HT1080 (cell line): ENCODE measurements at places on chromosomes 16 and 17. TPM values are rescaled to one million over a fixed set of nuclear protein-coding genes. Genes with fewer than 3 reads are reported as not detected.
A peak's percentile ranks its signal among the peaks of the same experiment; 100 is the strongest.

GINS2 gene
- 40.1 and 44.1 TPM in 2 replicates for total RNA-seq

KRTAP17-1 gene
- total RNA-seq = not detected in 2 replicates

CDK5R1 gene
- total RNA-seq = 2.8 and 3.5 TPM in 2 replicates

CBFA2T3 gene
- not detected in 2 replicates for total RNA-seq

SMIM36 gene
- total RNA-seq = not detected in 2 replicates

CPHXL2 gene
- not detected in 2 replicates for total RNA-seq

DNA sequence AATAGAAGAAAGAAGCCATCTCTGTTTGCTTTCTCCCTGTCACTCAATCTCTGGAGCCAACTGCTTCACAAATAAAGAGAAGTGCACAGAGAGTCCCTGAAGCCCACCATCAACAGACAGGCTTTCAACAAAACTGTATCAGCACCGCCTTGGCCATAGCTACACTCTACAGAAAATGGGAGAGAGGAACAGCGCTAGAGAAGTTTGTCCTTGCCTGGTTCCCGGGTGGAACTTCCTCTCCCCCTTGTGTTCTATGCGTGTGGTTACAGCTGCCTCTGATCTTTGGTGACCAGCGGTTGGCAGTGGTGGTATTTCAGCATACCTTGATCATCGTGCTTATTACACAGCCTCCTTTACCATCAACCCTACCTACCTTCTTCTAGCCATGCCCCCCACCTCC is 91.4 kb upstream of the CCL2 start:
- DNase-seq = no peak

- DNase-seq = peak; percentile 38
Measured at GRCh38 chr17:57085448-57086068, 512 bp downstream of the AKAP1 start.

DNA sequence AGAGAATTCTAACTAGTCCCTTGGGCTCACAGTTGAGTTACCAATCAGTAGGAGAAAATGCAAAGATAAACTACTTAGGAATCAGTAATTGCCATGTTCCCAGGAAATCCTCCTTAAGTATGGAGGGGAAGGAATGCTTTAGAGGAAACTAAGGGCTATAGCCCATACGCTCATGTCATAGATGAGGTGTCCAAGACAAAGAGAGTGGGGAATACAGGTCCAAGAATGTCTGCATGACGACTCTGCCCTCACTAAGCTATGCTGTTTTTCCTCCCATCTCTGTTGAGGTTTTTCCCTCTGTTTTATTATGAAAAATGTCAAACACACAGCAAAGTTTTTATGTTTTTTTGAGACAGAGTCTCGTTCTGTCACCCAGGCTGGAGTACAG is 16.0 kb downstream of the LDHD start:
- no peak for DNase-seq

DNA sequence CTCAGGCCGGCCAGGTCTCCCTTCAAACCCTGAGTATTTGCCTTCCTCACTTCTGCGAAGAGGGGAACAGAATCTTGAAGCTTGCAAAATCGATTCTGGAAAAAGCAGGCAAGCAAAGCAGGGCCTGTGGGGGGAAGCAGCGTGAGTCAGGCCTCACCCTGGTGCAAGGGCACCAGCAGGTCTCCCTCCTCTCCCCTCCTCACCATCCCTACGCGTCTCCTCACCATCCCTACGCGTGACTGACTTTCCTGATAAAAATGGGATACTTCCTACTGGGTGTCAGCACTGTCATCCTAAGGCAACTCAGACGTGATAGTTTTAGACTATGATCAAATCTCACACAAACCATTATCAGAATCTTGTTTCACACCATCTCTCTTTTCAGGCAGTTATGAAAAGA is 12.1 kb downstream of the CMTM3 start:
- no peak for DNase-seq

GRCh38 chr16:1283296-1283695 is 26.1 kb upstream of the UBE2I start:
- DNase-seq = no peak

- no peak for DNase-seq
Measured at GRCh38 chr17:4475001-4475400, 23.7 kb upstream of the SPNS2 start.

GRCh38 chr16:87131996-87132345 is 185.2 kb downstream of the C16orf95 start:
- no peak for DNase-seq

GRCh38 chr16:69318911-69319289 is 7.8 kb downstream of the VPS4A start:
- DNase-seq = no peak

DNA sequence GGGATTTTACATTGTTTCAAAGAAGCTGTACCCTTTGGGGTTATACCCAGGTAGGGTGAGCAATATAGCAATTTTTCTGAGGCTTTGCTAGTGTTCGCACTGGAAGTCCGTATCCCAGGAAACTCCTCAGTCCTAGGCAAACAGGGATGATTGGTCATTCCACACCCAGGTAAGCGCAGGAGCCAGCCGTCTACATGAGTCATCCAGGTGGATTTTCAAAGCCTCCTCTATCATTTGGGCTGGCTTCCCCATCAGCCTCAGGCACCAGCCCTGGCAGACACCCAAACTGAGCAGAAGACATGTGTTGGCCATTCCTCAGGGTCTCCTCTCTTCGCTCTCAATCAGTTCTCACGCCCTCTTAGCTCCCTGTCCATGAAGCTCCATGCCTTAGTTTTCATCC is 135.6 kb downstream of the AIPL1 start:
- DNase-seq = no peak

DNA sequence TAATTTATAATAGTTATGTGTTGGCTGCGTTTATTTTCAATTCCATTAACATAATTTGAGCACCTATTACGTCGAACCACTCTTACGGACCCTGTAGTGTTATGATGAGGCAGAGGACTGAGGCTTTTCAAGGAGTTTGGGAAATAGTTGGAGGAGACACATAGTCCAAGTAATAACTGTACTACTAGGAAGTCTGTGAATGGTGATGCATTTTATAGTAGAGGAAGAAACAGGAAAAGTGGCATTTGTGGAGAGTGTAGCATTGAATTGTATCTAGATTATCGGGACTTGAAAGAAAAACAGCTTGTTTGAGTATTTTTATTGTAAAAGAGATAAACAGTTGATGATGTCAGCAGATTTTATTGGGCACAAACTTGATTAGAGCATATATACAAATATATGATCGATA is 1.7 kb downstream of the NFATC3 start:
- peak; percentile 16 for DNase-seq

DNA sequence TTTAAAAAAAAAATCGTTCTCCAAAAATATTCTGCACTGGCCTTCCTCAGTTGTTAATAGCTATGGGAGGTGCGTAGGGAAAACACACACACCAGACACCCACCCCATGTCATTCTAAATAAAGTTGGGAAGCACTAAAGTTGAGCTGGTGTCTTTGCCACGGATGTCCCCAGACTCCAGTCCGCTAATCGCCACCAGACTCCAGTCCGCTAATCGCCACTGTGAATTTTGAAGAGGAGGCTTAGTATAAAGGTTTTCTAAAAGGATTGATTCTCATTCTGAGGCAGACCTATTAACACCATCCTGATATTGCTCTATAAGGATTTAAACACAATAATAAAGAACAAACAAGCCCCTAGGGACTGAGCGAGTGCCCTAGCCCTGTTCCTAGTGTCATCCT is 22.7 kb upstream of the CPSF4L start:
- DNase-seq = no peak

DNA sequence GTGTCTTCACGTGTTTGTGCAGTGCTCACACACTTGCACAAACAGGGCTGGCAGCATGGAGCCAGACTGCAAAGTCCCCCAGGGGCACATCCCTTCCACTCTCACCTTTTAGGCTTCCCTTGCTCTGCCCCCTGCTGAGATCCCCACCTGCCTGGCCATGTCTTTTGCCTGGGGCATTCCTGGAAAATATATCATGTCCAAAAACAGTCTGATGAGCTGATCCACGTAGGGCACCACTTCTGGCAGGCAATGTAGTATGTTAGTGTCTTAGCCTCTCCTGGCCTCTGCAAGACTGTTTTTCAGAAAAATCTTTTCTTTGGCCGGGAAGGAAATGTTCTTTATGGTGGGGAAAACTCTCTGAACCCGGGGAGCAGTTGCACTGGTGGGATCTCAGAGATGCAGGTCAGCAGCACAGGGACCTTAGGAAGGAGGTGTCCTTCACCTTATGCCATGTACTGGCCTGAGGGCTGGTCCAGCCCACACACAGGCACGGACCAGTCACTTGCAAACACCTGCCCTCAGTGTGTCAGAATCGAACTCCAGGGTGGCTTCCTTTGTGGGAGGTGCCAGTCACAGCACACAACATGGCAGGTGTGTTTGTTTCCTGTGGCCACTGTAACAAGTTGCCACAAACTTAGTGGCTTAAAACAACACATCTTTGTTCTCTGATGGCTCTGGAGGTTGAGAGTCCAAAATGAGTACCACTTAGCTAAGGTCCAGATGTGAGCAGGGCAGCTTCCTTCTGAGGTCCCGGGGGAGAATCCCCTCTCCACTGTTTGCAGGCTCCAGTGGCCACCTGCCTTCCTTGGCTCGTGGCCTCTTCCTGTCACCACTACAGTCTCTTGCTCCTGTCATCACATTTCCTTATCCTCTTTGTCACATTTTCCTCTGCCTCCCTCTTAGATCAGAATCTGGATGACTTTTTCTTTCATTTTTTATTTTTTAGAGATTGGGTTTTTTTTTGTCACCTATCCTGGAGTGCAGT is 46.6 kb downstream of the MPRIP start:
- DNase-seq = no peak

DNA sequence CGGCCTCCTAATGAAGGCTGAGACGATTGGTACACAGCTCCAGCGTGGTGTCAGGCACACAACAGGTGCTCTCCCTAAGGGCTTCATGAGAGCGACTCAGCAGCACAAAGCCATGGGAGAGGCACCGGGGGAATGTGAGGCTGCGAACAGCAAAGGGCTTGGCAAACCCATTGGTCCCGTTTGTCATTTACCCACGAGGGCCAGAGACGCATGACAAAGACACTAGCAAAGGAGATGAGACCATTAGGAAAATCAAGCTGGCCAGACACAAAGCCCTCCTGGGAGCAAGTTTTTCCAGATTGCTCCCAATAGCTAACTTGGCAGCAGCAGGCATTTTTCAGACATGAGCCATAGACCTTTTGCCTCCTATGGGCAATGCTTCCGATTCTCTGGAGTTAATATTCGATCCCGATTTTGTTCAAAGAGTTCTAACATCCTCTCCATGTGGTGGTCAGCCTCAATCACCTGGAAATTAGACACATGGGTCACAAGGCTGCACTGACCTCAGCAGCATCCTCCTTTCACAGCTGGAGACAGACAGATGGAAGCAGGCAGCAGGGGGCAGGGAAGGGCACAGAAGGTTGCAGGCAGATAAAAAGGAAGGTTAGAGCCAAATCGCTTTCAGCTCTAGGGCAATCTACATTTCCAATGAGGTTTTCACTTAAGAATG is 38.2 kb downstream of the TK2 start:
- peak; percentile 50 for DNase-seq

DNA sequence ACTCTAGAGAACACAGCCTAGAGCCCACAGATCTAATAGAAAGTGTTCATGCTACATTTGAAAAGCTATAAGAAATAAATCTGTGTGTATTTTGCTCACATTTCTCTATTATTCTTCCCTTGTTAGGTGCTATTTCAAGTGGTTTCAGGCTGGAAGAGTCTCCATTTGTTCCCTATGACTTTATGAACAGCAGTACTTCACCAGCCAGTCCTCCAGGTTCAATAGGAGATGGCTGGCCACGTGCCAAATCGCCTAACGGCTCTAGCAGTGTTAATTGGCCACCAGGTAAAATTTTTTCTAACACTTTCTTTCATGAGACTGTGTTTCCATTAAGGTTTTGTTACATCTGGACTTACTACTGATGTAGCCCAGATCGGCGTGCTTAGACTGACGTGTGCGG is 30.7 kb upstream of the SLC5A11 start:
- DNase-seq = no peak

DNA sequence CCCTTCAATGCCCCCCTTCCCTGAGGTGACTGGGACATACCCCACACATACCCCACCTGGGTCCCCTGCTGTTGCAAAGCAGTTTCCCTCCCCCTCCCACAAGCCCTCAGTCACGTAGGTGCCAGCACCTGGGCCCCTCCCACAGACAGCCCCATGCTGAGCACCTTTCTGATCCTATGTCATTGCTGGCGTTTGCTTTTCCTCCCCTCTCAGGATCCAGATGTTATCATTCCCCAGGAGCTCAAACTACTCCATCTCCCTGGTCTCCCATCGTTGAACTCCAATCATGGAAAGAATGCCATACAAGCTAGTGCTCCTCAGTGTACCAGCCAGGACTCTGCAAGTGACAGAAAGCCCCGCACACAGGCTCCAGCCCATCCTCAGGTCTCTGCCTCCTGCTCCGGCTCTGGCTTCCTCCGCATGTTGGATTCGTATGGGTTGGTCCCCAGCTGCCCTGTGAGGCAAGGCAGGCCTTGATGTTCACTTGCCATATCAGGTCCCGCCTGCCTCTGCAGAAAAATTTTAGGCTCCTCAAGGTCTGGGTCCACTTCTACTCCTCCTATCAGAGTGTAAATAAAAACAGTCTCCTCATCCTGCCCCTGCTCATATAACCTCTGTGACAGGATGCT is 31.4 kb upstream of the MED9 start:
- no peak for DNase-seq

DNA sequence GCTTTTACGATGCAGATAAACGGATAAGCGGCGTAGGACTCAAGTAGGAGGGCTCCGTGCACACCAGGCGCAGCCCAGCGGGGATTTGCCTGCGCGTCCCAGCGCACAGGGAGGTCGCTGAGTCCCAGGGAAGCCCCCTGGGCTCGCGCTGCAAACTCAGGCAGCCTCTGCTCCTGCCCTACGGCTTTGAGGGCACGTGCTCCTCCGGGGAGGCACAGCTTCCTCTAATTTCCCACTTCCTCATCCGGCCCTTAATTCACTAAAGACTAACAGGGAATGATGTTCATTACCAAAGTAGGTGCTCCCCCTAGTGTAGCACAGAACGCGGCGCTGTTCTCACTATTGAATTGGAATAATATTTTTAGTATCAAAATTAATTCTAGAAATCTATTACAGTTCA is 825.4 kb downstream of the KCNJ18 start:
- DNase-seq = no peak

DNA sequence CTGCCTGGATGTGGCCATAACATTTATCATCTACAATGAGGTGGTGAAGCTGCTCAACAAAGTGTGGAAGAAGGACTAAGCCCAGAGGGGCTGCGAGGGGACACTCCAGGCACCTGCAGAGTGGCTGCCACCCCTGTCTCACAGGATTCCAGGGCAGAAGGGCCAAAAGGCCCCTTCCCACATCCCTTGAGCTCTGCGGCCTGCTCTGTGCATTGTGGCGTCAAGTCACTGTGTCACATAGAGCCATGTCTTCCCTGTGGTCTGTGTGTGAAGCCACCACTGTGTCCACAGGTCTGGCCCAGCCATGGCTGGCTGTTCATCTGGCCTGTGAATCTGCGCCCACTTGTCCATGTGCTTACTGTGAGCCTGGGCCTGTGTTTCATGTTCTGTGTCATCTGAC is 1714.6 kb downstream of the TP53TG3F start:
- DNase-seq = no peak
